Endothelial cell of umbilical vein (primary cell): ENCODE measurements at places on chromosomes 3 and 15. TPM values are rescaled to one million over a fixed set of nuclear protein-coding genes. Genes with fewer than 3 reads are reported as not detected.

DNA sequence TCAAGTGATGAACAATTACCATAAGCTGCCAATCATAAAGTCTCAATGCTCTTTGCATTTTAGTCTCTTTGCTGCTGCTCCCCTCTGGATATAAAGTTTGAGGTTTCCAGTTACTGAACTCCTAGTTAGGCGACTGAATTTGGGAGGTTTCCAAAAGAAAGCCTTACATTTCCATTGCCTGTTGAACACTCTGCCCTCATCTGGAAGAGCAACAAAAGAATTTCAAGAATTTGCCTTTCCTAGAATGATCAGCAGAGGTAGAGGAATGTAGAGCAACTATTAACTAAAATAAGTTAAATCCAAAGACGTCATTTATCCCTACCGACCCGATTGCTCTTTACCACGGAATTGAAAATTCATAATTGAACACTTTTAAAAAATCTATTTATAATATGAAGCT is 53.4 kb upstream of the PRICKLE2 start:
- no peaks in the 10 kb centered on the region for H3K27me3 ChIP-seq
- H3K4me1 ChIP-seq = peaks cover 4% of the 10 kb centered on the region
- no peaks in the 10 kb centered on the region for H3K36me3 ChIP-seq

DNA sequence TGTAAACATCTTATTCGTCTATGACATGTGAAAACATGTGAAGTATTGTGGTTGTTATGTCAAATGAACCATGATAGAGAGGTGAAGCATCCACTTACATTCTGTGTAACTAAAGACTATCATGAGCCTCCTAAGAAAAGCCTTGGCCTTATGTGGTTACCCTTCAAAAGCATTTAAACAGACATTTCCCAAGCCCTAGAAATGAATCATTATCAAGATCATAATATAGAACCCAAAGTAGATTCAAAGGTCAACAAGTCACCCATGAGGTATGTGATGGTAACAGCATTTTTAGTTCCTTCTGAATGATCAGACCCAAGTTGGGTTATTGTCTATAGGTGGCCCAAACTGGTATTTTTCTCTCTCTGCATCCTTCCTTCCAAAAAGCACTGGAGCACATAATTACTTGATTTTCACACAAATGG is 408.0 kb downstream of the TBL1XR1 start:
- no peak overlapping the region for H3K27ac ChIP-seq
- H3K4me3 ChIP-seq = no peak overlapping the region
- no peak for DNase-seq
- H3K27me3 ChIP-seq = no peaks in the 10 kb centered on the region
- H3K4me1 ChIP-seq = no peaks in the 10 kb centered on the region

GRCh38 chr3:43960448-43960840 is 269.7 kb downstream of the ABHD5 start:
- no peaks in the 10 kb centered on the region for H3K36me3 ChIP-seq
- DNase-seq = no peak
- no peak overlapping the region for H3K4me3 ChIP-seq

DNA sequence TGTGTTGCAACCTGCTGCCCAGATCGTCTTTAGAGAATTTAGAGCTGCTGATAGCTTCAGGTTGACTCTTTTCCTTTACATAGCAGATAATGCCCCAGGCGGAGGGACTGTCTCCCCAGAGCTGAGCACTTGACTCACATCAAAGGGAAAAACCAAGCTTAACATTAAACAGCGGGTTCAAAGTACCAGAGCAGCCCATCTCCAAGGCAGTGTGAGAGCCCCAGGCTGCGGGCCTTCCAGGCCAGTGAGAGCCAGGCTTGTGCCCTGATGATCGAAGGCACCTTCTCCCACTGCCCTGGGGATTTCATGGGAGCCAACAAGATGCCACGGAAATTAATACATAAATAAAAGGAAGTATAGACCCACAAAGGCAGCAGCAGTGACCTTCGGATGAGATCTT is 275.6 kb downstream of the XXYLT1 start:
- H3K36me3 ChIP-seq = no peaks in the 10 kb centered on the region
- H3K4me3 ChIP-seq = no peak overlapping the region
- no peak overlapping the region for H3K27ac ChIP-seq
- H3K27me3 ChIP-seq = no peaks in the 10 kb centered on the region
- H3K4me1 ChIP-seq = no peaks in the 10 kb centered on the region

- H3K27ac ChIP-seq = no peak overlapping the region
- no peak overlapping the region for H3K4me3 ChIP-seq
- no peaks in the 10 kb centered on the region for H3K4me1 ChIP-seq
- H3K36me3 ChIP-seq = no peaks in the 10 kb centered on the region
- no peaks in the 10 kb centered on the region for H3K27me3 ChIP-seq
Measured at GRCh38 chr3:189586941-189587663, 44.1 kb upstream of the TP63 start.

DNA sequence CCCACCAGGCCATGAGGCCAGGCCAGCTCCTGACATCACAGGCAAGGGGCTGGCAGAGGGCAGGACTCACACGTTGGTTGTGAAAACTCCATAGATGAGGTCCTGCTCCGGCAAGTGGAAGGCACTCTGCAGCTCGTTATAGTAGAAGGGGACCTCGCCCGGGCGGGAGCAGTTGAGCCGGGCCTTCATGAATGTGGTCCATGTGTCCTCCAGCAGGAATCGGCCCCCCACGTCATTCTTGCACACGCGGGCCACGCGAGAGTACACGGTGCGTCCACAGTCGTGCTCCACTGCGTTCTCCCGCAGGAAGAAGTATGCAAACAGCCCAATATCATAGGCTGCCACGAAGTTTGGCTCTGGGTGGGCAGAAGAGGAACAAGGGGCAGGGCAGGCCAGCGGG is 101.2 kb downstream of the SEMA5B start:
- no peak overlapping the region for H3K27ac ChIP-seq
- H3K4me3 ChIP-seq = no peak overlapping the region
- H3K4me1 ChIP-seq = no peaks in the 10 kb centered on the region
- peaks cover 28% of the 10 kb centered on the region for H3K27me3 ChIP-seq
- no peaks in the 10 kb centered on the region for H3K36me3 ChIP-seq

- no peak overlapping the region for H3K4me3 ChIP-seq
- H3K4me1 ChIP-seq = no peaks in the 10 kb centered on the region
- no peak for DNase-seq
- no peak overlapping the region for H3K27ac ChIP-seq
- no peaks in the 10 kb centered on the region for H3K27me3 ChIP-seq
- H3K36me3 ChIP-seq = peaks cover 5% of the 10 kb centered on the region
Measured at GRCh38 chr3:64002233-64002632, 21.1 kb downstream of the PSMD6 start.

- no peaks in the 10 kb centered on the region for H3K36me3 ChIP-seq
- peaks cover 2% of the 10 kb centered on the region for H3K27me3 ChIP-seq
- no peaks in the 10 kb centered on the region for H3K4me1 ChIP-seq
Measured at GRCh38 chr3:111547631-111548030, 5.6 kb downstream of the CD96 start.

GRCh38 chr3:122598151-122598550 is 20.7 kb downstream of the PARP15 start:
- no peak for DNase-seq
- H3K27ac ChIP-seq = no peak overlapping the region
- no peaks in the 10 kb centered on the region for H3K36me3 ChIP-seq
- no peaks in the 10 kb centered on the region for H3K4me1 ChIP-seq
- no peak overlapping the region for H3K4me3 ChIP-seq

DNA sequence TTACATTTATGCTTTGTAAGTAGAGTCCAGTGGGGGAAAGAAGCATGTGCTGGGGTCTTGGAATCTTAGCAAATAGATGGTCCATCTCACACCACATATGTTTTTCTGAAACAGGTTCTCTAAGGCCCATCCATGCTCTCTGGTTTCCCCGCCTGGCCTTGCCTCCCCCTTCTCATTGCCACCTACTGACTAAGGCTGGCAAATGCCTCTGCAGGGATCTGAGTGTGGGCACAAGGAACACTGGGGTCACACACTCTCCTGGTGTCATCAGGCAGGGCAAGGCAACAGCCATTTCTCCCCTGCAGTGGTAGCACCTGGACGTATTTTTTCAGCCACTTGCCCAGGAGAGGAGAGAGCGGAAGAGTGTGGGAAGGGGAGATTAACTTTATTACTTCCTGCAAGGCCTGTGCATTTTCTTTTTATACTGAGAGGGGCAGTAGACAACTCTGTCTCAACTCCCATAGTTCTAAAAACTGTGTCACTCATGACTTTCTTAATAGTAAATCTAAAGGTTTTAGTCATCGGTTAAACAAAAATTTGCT is 804.2 kb upstream of the NECTIN3 start:
- no peak for DNase-seq
- no peak overlapping the region for H3K4me3 ChIP-seq

- H3K4me1 ChIP-seq = no peaks in the 10 kb centered on the region
- no peak for DNase-seq
- no peaks in the 10 kb centered on the region for H3K36me3 ChIP-seq
- no peak overlapping the region for H3K27ac ChIP-seq
- H3K4me3 ChIP-seq = no peak overlapping the region
- no peaks in the 10 kb centered on the region for H3K27me3 ChIP-seq
Measured at GRCh38 chr3:46440531-46441294, 24.0 kb downstream of the LTF start.

GRCh38 chr15:90037511-90037860 is 36.4 kb downstream of the ZNF710 start:
- peak overlapping the region; percentile 72 for H3K27ac ChIP-seq
- no peak overlapping the region for H3K4me3 ChIP-seq
- no peaks in the 10 kb centered on the region for H3K27me3 ChIP-seq
- DNase-seq = peak; percentile 50
- H3K4me1 ChIP-seq = peaks cover 49% of the 10 kb centered on the region
- H3K36me3 ChIP-seq = no peaks in the 10 kb centered on the region

DNA sequence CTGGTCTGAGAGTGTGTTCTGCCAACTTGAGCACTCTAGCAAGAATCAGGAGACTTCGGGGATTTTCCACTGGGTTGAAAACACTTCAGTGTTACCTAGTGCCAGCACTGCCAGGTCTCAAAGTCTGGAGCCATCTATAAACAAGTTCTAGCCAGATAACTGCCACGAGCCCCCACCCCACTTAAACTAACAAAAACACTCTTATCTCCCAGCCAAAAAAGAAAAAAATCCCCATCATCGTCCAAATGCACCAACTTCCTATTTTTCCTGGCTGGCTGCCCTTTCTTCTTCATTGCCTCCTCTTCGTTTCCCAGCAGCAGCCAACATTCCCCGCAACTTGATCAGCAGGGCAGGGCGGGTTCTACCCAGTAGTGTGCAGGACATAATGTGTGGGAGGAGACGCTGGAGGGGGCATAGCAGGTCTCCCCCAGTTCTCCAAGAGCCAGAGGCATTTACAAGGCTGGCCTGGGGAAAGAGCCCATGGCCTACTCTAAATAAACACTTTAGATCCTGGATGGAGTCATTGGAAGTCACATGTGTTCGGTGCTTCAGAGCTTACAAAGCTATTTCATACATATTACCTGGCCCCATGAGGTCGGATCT is 29.5 kb downstream of the C2CD4B start:
- no peaks in the 10 kb centered on the region for H3K27me3 ChIP-seq
- no peaks in the 10 kb centered on the region for H3K36me3 ChIP-seq
- peak; percentile 94 for DNase-seq
- peak overlapping the region; percentile 12 for H3K4me3 ChIP-seq
- peak overlapping the region; percentile 31 for H3K27ac ChIP-seq

GRCh38 chr15:81176291-81176893 is 20.3 kb upstream of the IL16 start:
- H3K36me3 ChIP-seq = no peaks in the 10 kb centered on the region
- H3K27me3 ChIP-seq = no peaks in the 10 kb centered on the region
- no peaks in the 10 kb centered on the region for H3K4me1 ChIP-seq
- H3K27ac ChIP-seq = no peak overlapping the region

- H3K36me3 ChIP-seq = no peaks in the 10 kb centered on the region
- no peak overlapping the region for H3K4me3 ChIP-seq
- DNase-seq = no peak
- H3K4me1 ChIP-seq = peaks cover 4% of the 10 kb centered on the region
- H3K27me3 ChIP-seq = no peaks in the 10 kb centered on the region
Measured at GRCh38 chr3:196537319-196537984, 22.3 kb upstream of the SMCO1 start.

The GOLGA8S gene
- 0.42 and 0.55 TPM in 2 replicates for total RNA-seq

The SLC2A2 gene
- total RNA-seq = not detected in 2 replicates

The ATP13A4 gene
- total RNA-seq = 1.0 TPM in 1 of 2 replicates, not detected in the other

The ASTE1 gene
- 5.8 and 6.7 TPM in 2 replicates for total RNA-seq

The ILDR1 gene
- not detected in 2 replicates for total RNA-seq

The STXBP5L gene
- total RNA-seq = not detected in 2 replicates

The C3orf49 gene
- total RNA-seq = not detected in 2 replicates
